ENCODE measurements at places on chromosomes 5 and 9.

- peak; percentile 88 for DNase-seq
Observed at GRCh38 chr5:180328296-180329137, 24.6 kb downstream of the GFPT2 start.

GRCh38 chr5:115151208-115151805 is 18.4 kb downstream of the TRIM36 start:
- DNase-seq: no peak

- no peak for DNase-seq
Observed at GRCh38 chr5:129097498-129098296, 3.1 kb downstream of the ISOC1 start.

DNA sequence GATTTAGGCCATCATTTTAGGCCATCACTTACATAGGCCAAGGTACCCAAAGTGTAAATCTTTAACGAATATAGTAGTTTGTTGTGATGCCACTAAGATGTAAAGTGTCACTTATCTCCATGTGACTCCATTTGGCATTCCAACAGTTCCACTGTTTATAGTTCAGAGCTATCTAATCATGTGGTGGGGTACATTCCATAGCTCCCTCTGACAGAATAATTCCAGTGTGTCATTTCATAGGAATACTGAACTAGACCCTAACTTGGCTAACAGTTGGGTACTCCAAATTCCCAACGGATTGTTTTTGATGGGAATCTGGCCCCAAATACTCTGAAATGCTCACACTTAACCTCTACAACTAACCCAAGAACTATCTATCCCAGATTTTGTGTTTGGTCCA is 76.7 kb upstream of the FST start:
- no peak for DNase-seq

DNA sequence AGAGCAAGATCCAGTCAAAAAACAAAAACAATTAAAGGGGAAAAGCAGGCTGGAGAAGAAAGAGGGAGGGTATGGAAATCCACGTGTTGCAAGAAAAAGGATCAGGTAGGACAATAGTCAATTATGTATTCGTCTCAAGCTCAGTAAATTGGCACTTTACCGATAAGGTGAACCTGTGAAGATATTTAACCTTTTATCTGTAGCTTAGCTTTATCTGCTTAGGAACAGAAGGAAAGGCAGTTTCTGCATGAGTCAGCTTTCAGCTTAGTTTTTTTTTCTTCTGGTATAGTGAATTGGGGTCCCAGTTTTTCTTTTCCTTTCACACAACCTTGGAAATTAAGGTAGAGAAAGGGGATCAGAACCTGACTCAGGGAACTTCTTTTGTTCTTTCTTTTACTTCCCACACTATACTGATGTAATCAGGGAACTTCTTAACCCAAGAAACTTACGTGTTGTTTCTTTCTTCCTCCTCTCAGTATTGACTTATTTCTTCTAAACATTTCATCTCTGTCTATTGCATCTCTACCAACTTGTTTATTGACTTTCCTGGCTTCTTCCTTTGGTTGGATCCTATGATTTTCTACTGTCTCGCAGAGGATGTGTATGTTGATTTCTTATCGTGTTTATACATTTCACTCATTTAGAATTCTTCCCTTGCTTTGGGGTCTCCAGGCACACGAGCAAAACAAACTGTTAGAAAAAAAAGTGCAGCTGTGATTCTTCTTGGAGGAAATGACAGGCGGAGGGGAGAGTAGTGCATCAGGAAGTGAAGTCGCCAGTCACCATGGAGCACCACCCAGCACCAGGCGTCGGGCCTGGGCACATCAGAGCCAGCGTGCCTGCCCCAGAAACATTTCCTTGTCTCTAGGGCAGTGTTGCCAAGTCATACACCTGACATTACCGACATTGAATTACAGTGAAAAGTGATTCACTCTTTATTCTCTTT is 123.0 kb upstream of the LHFPL2 start:
- DNase-seq: no peak

GRCh38 chr5:73027361-73027760 is 71.5 kb downstream of the FCHO2 start:
- no peak for DNase-seq

DNA sequence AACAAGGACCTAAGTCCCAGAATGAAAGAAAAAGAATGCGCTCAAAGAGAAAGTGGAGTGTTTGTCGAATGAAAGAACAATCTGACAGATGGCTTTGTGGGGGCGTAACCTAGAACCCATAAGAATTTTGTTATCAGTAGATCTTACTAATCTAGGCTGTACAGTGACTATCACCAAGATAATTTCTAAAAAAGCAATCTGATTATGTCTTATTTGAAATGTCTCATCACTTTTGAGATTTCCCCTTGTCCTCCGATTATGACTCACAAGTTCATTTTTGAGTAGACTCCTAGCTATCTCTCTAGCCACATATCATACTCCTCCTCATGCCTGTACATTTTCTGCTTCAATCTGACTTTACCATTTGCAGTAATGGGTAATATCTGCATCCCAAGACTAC is 135.6 kb upstream of the SMARCA2 start:
- DNase-seq: no peak

DNA sequence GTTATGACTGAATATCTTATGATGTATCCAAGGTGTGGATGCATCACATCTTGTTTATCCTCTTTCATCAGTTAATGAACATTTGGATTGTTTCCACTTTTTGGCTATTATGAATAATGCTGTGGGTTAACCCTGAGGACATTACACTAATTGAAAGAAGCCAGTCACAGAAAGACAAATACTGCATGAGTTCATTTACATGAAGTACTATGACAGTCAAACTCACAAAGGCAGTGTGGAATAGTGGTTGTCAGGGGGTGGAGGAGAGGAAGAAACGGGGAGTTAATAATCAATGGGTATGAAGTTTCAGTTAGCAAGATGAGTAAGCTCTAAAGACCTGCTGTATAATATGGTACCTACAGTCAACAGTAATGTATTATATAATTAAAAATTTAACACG is 409.4 kb upstream of the CTNND2 start:
- DNase-seq: no peak

DNA sequence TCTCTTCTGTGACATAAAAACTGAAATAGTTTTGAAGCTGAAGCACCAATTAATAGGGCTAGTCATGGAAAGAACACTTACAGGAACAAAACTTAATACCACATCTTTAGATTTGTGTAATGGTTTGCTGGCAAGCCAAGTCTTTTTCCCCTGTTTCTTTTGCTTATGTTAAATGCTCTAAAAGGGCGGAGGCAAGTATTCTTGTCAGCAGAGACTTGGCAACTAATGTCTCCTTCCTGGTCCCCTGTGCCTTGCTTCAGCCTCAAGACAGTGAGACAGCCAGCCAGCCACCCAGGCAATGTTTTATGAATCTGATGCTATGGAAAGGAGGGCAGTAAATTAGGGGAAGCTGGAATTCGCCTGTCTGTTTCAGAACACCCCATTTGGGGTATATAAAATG is 45.7 kb downstream of the PRRC1 start:
- no peak for DNase-seq

GRCh38 chr5:177988989-177989625 is 6.9 kb downstream of the PROP1 start:
- no peak for DNase-seq

GRCh38 chr9:131320031-131320685 is 30.6 kb downstream of the PLPP7 start:
- no peak for DNase-seq

- no peak for DNase-seq
Observed at GRCh38 chr9:100058699-100059579, 39.9 kb downstream of the ERP44 start.

- DNase-seq: no peak
Observed at GRCh38 chr9:121725008-121725775, 73.8 kb downstream of the DAB2IP start.

GRCh38 chr5:111129938-111130337 is 37.8 kb downstream of the WDR36 start:
- DNase-seq: no peak

- DNase-seq: no peak
Observed at GRCh38 chr9:127521919-127522304, 70.6 kb downstream of the LRSAM1 start.

DNA sequence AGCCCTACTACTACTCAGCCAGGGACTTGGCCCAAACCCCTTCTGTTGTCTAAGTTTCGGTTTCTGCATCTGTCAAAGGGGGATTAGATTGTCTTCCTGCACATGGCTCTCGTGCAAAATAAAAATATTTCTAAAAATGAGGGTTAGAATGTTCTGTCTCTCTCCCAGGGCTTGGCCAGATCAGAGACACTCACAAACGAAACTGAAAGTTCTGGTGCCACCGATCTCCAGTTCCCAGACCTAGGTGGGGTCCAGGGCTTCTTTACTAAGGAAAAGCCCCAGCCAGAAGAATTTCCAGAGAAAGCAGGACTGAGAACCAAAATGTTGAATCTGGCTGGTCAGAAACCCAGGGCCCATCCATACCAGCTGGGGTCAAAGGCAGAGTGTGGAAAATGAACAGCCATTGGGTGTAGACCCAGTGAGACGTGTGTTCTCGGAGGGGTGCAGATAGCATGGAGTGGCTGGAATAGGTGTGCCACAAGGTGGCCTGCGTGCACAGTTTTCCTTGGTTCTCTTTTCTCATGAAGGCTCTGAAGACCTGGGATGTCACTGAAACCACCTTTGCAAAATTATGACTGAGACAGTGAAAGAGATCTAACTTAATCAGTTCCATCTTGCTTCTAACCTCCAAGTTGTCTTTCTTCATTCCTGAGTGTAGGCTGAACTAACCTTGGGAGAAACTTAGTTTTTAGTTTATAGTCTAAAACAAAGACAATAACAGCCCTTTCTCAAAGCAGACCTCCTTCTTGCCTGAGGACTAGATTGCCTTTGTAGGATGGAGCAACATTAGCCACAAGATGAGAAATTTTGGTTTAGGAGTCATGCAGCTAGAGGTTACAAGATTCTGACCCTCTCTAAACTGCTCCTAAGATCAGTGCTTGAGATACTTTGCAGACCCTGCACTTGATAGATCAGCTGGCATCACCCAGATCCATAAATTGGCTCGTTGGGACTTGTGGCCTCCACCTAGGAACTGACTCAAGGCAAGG is 2.3 kb upstream of the SLC23A1 start:
- DNase-seq: no peak

DNA sequence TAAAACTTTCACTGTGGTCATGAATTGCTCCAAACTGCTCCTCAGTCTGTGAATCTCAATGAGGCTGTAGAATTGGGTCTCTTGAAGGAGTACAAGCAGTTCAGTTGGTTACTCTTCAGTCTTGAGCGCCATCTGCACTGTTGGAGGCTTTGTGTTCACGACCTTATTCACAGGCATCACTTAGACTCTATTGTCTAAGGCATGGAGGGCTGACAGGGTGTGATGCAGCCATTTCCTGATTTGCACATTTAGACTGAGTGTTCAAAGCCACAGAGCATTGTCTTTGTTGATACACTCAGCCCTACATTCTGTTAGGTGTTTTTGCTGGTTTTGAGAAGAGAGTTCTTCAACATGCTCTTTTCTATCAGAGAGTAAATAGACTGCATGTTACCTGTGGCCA is 355.9 kb upstream of the RIOK2 start:
- DNase-seq: no peak

GRCh38 chr5:9269014-9269413 is 276.9 kb downstream of the SEMA5A start:
- no peak for DNase-seq

DNA sequence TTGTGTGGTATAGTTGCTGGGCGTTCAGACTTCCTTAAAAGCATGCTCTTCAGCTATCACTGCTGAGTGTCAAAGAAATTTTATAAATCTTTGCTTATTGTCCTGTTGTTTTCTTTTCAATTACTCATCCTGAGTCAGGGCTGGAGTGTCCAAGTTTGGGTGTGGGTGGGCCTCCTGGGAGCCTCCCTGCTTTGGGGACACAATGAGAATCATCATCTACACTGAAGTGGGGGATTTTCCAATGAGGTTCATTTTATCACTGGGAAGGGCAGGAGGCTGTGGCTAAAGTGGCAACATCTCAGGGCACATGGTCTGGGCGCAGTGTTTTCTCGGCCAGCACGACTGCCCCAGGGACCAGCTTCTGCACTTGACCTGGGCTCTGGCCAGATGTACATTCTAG is 19.5 kb downstream of the GFPT2 start:
- DNase-seq: no peak

DNA sequence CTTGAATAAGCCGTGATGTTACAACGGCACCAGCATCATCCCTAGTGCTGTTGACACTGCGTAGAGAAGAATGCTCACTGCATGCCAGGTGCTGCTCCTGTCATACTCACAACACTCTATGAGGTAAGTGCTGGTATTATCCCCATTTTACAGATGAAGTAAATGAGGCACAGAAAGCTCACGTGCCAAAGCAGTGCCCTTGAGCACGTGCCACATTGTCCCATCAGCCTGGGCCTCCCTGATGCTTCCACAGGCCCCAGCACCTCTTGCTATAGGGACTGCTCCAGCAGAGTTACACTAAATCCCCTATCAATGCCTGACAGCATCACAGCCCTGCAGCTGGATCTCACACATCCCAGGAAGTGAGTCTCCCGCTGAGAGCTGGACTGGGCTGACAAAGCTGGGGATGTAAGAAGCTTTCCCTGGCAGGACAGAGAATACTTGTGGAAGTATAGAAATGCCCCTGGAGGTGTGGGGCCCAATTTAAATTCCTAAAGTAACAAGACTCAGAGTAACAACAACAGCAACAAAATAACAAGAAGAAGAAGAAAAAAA is 216.1 kb downstream of the FSTL4 start:
- DNase-seq: no peak

DNA sequence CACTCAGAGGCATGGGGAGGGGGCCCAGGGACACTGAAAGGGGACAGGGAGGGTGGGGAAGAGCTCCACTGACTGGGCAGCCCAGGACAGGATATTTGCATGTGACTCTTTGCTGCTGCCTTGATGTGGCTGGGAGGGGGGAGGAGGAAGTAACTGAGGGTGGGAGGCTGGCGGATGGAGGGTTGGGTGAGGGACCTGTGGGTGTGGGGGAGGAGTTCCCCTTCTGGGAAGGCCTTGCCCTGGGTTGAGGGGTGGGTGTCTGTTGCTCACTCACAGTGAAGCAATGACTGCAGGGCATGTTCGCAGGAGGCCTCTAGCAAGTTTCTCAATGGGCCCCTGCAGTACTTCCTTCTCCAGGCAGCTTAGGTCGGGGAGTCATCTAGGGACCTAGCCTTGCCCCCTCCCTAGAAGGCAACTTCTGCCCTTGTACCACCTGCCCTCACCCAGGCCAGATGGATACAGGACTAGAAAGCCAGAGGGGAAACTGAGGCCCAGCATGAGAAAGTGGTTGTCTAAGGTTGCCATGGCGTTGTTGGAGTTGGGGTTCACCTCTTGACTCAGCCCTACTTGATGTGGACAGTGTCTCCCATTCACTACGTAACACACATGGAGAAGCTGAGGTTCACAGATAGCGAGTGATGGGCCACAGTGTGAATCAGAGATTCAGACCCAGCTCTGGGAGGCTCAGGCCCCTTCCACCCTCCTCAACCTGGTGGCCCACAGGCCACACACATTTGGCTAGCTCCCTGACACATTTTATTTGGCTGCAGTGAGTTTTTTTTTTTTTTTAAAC is 3.0 kb downstream of the GRK6 start:
- DNase-seq: no peak

GRCh38 chr5:167263185-167263584 is 1028.3 kb upstream of the WWC1 start:
- DNase-seq: no peak

GRCh38 chr5:38831117-38831516 is 14.7 kb upstream of the OSMR start:
- no peak for DNase-seq

Data from iPS DF 6.9 (cell line).